ENCODE measurements at places on chromosomes 12 and 14.

DNA sequence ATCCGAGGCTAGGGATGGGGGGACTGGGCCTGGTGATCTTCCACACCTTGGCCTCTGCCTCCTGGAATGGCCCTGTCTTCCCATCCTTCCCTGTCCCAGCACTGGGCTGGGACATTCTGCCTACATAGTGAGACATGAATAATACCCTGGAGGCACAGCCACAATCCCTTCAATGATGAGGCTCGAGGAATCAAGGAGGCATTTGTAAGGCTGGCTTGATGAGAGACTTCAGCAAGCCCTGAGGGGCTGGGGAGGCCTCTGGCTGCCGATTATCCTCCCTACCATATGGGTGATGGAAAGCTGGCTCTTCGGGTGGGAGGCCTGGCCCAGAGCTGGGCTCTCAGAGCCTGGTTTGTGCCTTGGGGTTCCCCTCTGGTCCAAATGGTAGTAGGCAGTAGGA lies 92.5 kb downstream of the CALM1 start:
- DNase-seq = no peak

DNA sequence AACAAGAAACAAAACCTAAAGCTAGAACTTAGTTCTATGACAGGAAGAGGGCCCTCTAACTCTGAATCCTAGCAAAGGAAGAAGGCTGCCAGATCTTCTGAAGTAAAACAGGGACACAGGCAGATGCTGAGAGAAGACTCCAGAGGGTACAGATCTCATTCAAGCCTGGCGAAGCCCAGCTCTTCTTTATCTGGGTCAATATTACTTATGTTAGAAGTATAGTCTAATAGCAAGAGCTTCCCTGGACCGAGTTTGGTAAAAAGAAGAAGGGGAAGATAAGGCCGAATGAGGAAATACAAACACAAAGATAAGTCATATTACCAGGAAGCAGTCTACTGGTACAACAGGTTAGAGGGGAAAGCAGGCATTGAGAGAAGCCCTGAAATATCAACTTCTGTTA lies 79.9 kb upstream of the CCDC91 start:
- no peak for DNase-seq

GRCh38 chr12:44873898-44874297 lies 2.2 kb downstream of the NELL2 start:
- no peak for DNase-seq

GRCh38 chr12:70028918-70029317 lies 203.9 kb downstream of the MYRFL start:
- no peak for DNase-seq

DNA sequence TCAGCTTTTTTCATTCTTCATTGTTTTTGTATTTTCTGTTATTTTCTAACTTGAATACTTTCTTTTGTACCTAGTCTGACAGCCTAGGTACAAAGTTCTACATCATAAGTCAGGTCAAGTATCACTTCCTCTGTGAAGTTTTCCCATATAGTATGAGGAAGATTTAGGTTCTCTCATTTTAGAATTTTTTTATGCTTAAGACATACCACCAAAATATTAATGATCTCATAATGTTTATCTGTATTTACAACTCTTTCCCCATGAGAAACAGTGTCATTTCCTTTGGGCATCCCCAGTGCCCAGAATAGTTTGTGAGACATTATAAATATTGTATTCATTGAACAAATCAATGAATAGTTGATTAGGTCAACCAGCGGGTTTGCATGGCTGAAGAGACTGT lies 3.1 kb upstream of the ATF7IP start:
- DNase-seq = no peak

DNA sequence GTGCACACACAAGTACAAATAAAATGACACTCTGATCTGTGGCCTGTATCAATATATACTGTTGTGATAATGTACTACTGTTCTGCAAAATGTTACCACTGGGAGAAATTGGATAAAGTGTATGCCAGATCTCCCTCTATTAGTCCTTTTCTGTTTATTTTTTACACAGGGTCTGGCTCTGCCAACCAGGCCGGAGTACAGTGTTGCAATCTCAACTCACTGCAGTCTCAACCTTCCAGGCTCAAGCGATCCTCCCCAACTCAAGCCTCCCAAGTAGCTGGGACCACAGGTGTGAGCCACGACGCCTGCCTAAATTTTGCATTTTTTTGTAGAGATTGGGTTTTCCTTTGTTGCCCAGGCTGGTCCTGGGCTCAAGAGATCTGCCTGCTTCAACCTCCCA lies 1.9 kb downstream of the NT5DC3 start:
- DNase-seq = no peak

GRCh38 chr14:34039428-34040047 lies 88.7 kb upstream of the EGLN3 start:
- DNase-seq = no peak

DNA sequence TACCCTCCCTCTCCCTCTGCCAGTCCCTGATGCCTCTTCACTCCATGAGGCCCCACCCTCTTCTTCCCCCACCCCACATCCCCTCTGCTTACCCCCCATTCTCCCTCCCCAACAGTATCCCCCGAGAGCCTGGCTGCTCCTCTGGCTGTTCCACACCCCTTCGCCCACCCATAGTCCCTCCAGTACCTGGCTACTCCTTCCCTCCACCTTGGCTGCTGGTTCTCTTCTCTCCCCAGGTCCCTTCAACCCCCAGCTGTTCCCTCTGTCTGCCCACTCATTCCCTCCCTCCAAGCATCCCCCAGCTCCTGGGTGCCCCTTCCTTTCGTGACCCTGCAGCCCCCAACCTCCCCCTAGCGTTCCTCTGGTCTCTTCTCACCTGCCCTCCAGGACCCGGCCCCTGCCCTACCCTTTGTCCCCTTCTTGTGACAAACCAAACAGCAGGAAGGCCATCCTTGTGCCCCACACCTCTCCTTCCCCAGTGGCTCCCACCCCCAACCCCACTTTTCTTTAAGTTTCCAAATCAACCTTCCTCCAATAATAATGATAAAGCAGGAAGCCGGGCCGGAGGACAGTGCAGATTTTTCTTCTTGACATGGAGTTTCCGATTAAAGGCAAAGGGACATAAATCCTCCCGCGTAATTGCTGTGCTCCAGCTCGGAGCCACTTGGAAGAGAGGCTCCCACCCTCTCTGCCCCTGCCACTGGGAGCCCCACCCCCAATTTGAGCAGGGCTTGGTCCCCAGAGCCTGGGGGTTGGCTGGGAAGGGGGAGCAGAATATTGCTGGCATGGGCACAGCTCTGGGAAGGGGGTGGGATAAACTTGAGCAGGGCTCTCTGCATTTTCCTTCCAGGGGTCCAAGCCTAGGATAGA lies 40.0 kb downstream of the SMUG1 start:
- DNase-seq = no peak

GRCh38 chr12:13536219-13536910 lies 339.8 kb downstream of the EMP1 start:
- DNase-seq = peak; percentile 15

- DNase-seq = no peak
Measured at GRCh38 chr14:37932481-37932880, 275.2 kb upstream of the SSTR1 start.

DNA sequence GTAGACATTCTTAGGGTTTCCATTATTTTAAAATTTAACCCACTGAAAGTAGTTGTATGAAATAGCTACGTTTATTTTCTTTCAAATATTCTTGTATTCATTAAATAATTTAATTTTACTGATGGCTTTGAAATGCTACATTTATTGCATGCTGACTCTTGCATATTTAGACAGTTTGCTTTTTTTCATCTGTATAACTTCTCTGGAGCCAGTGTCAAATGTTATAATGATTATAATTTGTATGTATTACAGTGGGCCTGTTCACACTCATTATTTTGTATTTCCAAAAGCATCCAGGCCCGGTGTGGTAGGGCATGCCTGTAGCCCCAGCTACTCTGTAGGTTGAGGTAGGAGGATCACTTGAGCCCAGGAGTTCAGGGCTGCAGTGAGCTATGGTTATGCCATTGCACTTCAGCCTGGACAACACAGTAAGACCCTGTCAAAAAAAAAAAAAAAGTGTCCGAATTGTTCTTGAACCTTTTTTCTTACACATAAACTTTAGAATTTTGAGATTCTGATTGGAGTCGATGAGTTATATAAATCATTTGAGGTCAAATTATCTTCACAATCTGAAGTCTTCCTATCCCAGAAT lies 905 bp downstream of the ZNF84 start:
- DNase-seq = no peak

DNA sequence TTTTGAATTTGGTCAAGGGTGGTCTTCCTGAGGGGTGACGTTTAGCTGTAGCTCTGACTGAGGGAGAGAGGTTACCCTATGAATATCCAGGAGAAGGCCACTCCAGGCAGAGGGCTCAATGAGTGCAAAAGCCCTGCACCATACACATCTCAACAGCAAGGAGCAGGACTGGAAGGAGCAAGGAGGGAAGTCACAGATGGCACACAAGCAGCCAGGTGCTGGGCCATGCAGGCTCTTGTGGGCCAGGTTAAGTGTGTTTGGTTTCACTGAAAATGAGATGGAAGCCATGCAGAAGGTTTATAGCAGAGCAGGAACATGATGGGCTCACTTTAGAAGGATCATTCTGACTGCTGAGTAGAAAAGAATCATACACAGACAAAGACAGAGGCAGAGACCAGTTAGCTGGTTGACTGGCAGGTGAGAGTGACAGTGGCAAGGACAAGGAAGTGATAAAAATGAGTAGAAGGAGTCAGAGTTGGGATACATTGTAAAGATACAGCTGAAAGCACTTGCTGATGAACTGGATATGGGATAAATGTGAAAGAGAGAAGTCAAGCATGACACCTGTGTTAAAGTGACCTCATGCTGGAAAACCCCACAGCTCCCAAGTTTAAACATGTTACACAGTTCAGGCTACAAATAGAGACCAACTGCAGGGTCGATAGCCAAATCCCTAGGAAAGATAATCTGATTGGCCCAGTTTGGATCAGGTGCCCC lies 81.2 kb downstream of the PRKD1 start:
- DNase-seq = no peak

- peak; percentile 21 for DNase-seq
Measured at GRCh38 chr14:54881761-54882401, 20.7 kb downstream of the GCH1 start.

DNA sequence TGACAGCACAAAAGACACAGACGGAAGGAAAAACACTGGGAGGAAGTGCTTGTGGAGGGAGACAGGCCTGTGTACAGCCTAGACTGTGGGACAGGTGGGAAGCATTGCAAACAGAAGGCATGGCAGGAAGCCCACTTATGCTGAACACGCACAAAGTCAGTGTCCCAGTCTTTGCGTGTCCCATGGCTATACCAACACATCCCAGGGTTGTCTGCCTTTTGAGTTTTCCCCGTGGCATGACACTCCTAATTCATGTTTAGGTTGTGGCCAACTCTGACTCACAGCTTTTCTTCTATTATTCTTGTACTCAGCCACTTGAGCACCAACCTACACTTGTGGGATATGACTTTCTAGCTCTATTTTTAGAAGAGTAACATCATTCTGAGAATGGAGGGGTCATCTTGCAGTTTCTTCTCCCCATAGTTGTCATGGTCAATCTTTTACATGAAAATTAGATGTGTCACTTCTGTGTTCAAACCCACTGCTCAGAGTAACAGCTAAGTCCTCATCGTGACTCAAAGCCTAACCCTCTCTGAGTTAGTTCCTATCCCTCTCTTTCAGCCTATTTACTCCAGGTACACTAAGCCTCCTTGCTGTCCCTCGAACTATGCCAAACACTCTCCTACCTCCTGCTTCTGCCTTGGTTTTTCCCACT lies 27.5 kb upstream of the JPH4 start:
- DNase-seq = peak; percentile 13
